ENCODE measurements at places on chromosomes 5 and 9. TPM values are rescaled to one million over a fixed set of nuclear protein-coding genes. Genes with fewer than 3 reads are reported as not detected.

The ZNF879 gene
- 2.6 TPM for total RNA-seq

The ANKRD31 gene
- total RNA-seq, result 0.99 TPM

The ZFP2 gene
- 0.36 TPM for total RNA-seq

The SLC36A3 gene
- not detected for total RNA-seq

The CARTPT gene
- total RNA-seq, result not detected

The STING1 gene
- total RNA-seq, result 46.3 TPM

The DCAF12 gene
- total RNA-seq, result 30.5 TPM

The SHISAL2B gene
- not detected for total RNA-seq

The FOXD4L3 gene
- total RNA-seq, result not detected

The SFXN1 gene
- total RNA-seq, result 476 TPM

The PCDHB13 gene
- not detected for total RNA-seq

The NR6A1 gene
- 0.74 TPM for total RNA-seq

DNA sequence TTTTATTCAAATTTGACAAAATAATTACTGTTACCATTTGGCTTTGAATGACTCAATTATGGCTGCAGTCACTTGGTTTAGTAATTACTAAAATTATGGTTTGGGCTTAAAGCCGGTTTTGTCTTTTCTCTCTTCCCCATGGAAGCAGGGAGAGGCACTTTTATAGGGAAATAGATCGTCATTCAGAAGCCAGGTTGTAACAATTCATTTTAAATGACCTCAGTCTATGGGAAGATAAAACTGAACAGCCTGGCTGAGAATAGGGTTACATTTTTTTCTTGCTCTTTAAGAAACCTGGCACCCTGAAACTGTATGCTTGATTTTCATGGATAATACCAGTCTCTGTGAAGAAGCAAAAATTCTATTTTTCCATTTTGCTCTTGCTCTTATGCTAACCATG, 169.8 kb downstream of the SMC2 start:
- H3K27me3 ChIP-seq, result no peaks in the 10 kb centered on the region
- H3K36me3 ChIP-seq, result no peaks in the 10 kb centered on the region
- DNase-seq, result no peak
- no peaks in the 10 kb centered on the region for H3K4me1 ChIP-seq

- no peak overlapping the region for H3K27ac ChIP-seq
- H3K4me1 ChIP-seq, result peaks cover 50% of the 10 kb centered on the region
- no peaks in the 10 kb centered on the region for H3K36me3 ChIP-seq
- DNase-seq, result no peak
- no peak overlapping the region for H3K4me3 ChIP-seq
Measured at GRCh38 chr9:99073985-99074901, 30.7 kb upstream of the TGFBR1 start.

- DNase-seq, result no peak
- peaks cover 47% of the 10 kb centered on the region for H3K4me1 ChIP-seq
- peaks cover 61% of the 10 kb centered on the region for H3K36me3 ChIP-seq
- peak overlapping the region; percentile 89 for H3K4me3 ChIP-seq
Measured at GRCh38 chr5:82276800-82277612, 1.1 kb downstream of the RPS23 start.

- H3K27me3 ChIP-seq, result no peaks in the 10 kb centered on the region
- DNase-seq, result peak; percentile 82
- peak overlapping the region; percentile 37 for H3K27ac ChIP-seq
- peaks cover 14% of the 10 kb centered on the region for H3K4me1 ChIP-seq
Measured at GRCh38 chr9:100598641-100599145, 20.8 kb downstream of the CAVIN4 start.

DNA sequence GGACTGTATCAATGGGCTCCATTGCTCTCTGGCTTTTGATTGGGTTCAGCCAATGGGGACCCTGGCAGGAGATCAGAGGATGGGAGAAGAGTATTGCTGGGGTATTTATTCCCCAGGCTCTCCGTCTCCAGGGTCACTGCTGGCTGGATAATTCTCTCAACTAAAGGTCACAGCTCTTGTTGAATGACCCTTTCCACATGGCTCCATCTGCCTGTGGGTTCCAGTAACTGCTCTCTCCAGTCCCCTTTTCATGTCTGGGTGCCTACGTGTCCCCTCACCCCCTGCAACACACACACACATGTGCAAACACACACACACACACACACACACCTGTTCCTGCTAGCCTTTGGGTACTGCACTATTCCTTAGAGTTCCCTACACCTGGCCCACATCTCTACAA, 53.9 kb upstream of the RIC1 start:
- H3K4me3 ChIP-seq, result no peak overlapping the region
- H3K27ac ChIP-seq, result no peak overlapping the region
- H3K27me3 ChIP-seq, result no peaks in the 10 kb centered on the region
- peaks cover 8% of the 10 kb centered on the region for H3K4me1 ChIP-seq
- no peak for DNase-seq

- peaks cover 5% of the 10 kb centered on the region for H3K27me3 ChIP-seq
- no peaks in the 10 kb centered on the region for H3K36me3 ChIP-seq
- no peak overlapping the region for H3K4me3 ChIP-seq
- H3K27ac ChIP-seq, result no peak overlapping the region
- H3K4me1 ChIP-seq, result no peaks in the 10 kb centered on the region
- no peak for DNase-seq
Measured at GRCh38 chr5:137221943-137222342, 277.2 kb downstream of the SPOCK1 start.

GRCh38 chr5:64834611-64835010, 65.9 kb downstream of the CWC27 start:
- peaks cover 2% of the 10 kb centered on the region for H3K4me1 ChIP-seq
- peaks cover 15% of the 10 kb centered on the region for H3K36me3 ChIP-seq
- no peak for DNase-seq
- no peak overlapping the region for H3K27ac ChIP-seq
- H3K4me3 ChIP-seq, result no peak overlapping the region

DNA sequence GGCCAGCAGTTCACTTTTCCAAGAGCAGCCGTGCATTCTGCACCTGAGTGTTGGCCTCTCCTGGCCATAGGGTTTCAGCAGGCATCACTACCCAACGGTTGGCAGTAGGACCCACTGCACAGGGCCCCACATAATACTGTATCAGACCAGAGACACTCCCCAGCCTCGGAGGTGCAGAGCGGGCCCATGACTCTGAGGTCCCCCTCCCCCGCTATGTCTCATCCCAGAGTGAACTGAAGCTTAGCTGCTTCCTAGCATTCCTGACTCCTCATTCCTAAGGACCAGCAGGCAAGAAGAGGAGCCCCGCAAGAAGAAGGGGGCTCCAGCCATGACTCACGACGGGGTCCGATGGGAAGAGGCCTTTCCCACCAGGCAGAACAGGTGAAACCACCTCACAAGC, 67.2 kb downstream of the CAMSAP1 start:
- peaks cover 20% of the 10 kb centered on the region for H3K36me3 ChIP-seq
- DNase-seq, result no peak
- no peak overlapping the region for H3K27ac ChIP-seq
- H3K4me3 ChIP-seq, result no peak overlapping the region

GRCh38 chr9:122348288-122348777, 22.5 kb upstream of the PTGS1 start:
- peaks cover 15% of the 10 kb centered on the region for H3K4me1 ChIP-seq
- H3K36me3 ChIP-seq, result no peaks in the 10 kb centered on the region
- no peak overlapping the region for H3K4me3 ChIP-seq

DNA sequence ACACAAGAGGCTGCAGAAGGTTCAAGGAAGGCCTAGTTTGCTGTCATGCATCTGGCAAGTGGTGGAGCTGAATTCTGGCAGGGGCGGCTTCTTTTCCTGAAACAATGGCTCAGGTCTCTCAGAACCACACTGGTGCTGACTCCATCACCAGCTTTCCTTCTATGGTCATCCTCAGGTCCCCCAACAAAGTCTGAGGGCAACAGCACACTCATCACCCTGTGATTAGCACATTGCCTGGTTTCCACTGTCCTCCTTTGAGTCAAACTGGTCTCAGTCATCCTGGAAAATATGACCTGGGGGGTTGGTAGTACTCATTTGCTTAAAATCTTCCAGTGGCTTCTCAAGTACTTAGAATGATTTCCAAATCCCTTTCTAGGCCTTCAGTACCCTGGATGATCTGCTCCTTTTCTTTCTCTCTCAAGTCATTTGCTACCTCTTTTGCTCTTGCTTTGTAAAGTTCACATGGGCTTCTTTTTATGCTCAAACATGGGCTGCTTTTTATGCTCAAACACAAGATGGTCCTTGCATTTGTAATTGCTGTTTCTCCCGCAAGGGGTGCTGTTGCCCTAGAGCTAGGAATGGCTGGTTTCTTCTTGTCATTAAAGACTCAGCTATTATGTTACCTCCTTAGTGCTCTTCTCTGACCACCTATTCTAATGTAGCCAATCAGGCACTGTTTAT, 144.9 kb downstream of the ALDH1A1 start:
- no peak overlapping the region for H3K27ac ChIP-seq
- no peak for DNase-seq
- H3K4me1 ChIP-seq, result no peaks in the 10 kb centered on the region
- H3K27me3 ChIP-seq, result peaks cover 2% of the 10 kb centered on the region
- no peak overlapping the region for H3K4me3 ChIP-seq
- H3K36me3 ChIP-seq, result no peaks in the 10 kb centered on the region

DNA sequence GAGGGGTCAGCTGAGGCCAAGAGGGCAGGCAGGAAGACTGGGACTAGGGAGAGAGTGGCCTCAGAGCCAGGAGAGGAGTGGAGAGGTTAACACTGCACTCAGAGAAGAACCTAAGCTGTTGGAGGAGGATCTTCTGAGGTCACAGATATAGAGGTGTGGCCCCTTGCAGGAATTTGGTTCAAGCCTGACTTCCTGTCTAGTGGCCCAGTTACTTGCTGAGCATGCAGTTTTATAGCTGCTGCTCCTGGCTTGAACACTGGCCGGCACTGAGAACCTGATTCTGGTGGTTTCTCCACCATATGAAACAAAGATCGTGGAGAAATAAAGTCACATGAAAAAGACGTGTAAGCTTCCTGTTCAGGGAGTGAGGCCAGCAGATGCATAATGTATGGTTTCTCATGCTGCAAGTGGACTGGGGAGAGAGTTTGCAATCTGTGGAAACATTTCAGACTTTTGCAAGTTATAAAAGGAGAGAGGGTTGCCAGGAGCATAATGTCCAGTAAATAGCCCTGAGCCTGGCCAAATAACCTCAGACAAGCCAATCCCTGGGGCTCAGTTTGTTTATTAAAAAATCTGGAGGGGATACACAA, 82.6 kb downstream of the GALNT10 start:
- peaks cover 42% of the 10 kb centered on the region for H3K4me1 ChIP-seq
- peak overlapping the region; percentile 40 for H3K27ac ChIP-seq
- H3K36me3 ChIP-seq, result no peaks in the 10 kb centered on the region
- H3K4me3 ChIP-seq, result no peak overlapping the region
- no peaks in the 10 kb centered on the region for H3K27me3 ChIP-seq

DNA sequence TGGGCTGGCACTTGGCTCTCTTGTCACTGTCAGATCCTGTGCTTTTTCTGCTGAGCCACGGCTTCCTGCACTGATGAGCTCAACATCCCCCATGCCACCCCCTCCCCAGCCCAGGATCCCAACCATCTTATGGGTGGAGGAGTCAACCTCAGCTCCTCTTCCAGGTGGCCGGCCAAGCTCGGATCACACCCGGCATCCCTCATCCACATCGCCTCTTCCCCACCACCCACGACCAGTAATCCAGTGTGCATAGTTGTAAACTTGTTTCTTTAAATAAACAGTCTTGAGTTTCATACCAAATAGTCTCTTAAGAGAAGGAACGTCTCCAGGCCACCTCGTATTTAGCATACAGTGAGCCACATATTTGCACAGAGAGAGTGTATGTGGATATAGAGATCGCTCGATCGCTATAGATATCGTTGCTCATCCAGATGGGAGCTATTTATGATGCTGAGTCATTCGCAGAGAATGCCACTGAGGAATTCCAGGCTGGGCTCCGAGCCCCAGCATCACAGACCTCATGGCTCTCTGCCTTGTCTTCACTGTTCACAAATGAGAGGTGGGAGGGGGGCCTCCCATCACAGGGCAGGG, 61.8 kb upstream of the CPLX2 start:
- H3K27me3 ChIP-seq, result peaks cover 23% of the 10 kb centered on the region
- no peak overlapping the region for H3K4me3 ChIP-seq
- H3K4me1 ChIP-seq, result no peaks in the 10 kb centered on the region
- no peaks in the 10 kb centered on the region for H3K36me3 ChIP-seq
- no peak for DNase-seq

- peaks cover 62% of the 10 kb centered on the region for H3K27me3 ChIP-seq
- DNase-seq, result peak; percentile 93
- H3K4me1 ChIP-seq, result peaks cover 6% of the 10 kb centered on the region
- H3K4me3 ChIP-seq, result peak within 1 kb of the TSS; percentile 51
Measured at GRCh38 chr9:127396808-127397645, at the start of gene SLC2A8. SLC2A8 (plus strand) TSS chr9:127397169; CDS start chr9:127397231, 62 bp downstream.

- H3K4me1 ChIP-seq, result no peaks in the 10 kb centered on the region
- no peak overlapping the region for H3K27ac ChIP-seq
- no peaks in the 10 kb centered on the region for H3K27me3 ChIP-seq
- H3K36me3 ChIP-seq, result no peaks in the 10 kb centered on the region
- H3K4me3 ChIP-seq, result no peak overlapping the region
- no peak for DNase-seq
Measured at GRCh38 chr5:122368510-122369251, 56.6 kb downstream of the SNCAIP start.

- H3K4me1 ChIP-seq, result no peaks in the 10 kb centered on the region
- no peaks in the 10 kb centered on the region for H3K36me3 ChIP-seq
- H3K27ac ChIP-seq, result no peak overlapping the region
- no peak for DNase-seq
- no peaks in the 10 kb centered on the region for H3K27me3 ChIP-seq
Measured at GRCh38 chr5:133446440-133446839, 165.9 kb downstream of the FSTL4 start.

GRCh38 chr9:14131356-14132088, 182.4 kb downstream of the NFIB start:
- H3K4me1 ChIP-seq, result no peaks in the 10 kb centered on the region
- no peak overlapping the region for H3K27ac ChIP-seq
- H3K36me3 ChIP-seq, result no peaks in the 10 kb centered on the region
- H3K4me3 ChIP-seq, result no peak overlapping the region
- H3K27me3 ChIP-seq, result no peaks in the 10 kb centered on the region

DNA sequence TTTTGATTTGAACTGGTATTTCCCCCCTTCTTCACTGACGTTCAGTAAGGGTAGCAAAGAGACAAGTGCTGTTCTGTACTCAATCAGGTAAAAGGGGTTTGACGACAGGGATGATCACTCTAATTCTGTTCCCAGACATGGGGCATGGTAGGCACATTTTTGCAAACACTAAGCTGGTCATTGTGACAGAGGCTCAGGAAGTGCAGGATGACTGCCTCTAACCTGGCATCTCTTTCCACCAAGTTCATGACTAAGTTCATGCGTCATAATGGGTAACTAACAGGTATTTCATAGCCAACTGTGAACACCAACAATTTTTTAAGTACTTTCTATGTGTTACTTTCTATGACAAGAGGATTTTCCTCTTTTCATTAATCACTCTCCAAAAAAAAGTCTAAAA, 166.5 kb downstream of the MAPKAP1 start:
- H3K4me1 ChIP-seq, result no peaks in the 10 kb centered on the region
- DNase-seq, result no peak
- no peak overlapping the region for H3K27ac ChIP-seq

- H3K36me3 ChIP-seq, result peaks cover 17% of the 10 kb centered on the region
- DNase-seq, result no peak
- H3K27ac ChIP-seq, result no peak overlapping the region
Measured at GRCh38 chr5:160064417-160064810, 54.8 kb downstream of the PWWP2A start.

- H3K4me3 ChIP-seq, result no peak overlapping the region
- H3K27ac ChIP-seq, result no peak overlapping the region
- no peaks in the 10 kb centered on the region for H3K27me3 ChIP-seq
- H3K36me3 ChIP-seq, result no peaks in the 10 kb centered on the region
Measured at GRCh38 chr5:17243287-17244063, 26.0 kb downstream of the BASP1 start.

Measured in activated CD8-positive, alpha-beta T cell treated with anti-CD3 and anti-CD28 coated beads for 36 hours (primary cell).